Left hindlimb (tissue), 1 donor: ENCODE measurements at places on chromosomes 11 and 22.

DNA sequence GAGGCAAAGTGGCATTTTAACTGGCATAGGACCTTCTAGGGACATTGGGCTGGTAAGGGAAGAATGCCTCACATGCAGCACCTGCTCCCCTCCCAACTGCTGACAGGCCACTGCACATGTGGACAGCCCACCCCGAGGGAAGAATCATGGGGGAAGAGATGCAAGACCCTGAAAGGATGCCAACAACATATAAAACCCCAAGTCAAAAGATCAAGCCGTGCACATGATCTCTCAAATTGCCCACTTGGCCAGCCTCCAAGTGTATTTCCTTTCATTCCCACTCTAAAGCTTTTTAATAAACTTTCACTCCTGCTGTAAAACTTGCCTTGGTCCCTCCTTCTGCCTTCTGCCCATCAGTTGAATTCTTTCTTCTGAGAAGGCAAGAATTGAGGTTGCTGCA, 947.8 kb upstream of the CCDC90B start:
- DNase-seq = no peak

DNA sequence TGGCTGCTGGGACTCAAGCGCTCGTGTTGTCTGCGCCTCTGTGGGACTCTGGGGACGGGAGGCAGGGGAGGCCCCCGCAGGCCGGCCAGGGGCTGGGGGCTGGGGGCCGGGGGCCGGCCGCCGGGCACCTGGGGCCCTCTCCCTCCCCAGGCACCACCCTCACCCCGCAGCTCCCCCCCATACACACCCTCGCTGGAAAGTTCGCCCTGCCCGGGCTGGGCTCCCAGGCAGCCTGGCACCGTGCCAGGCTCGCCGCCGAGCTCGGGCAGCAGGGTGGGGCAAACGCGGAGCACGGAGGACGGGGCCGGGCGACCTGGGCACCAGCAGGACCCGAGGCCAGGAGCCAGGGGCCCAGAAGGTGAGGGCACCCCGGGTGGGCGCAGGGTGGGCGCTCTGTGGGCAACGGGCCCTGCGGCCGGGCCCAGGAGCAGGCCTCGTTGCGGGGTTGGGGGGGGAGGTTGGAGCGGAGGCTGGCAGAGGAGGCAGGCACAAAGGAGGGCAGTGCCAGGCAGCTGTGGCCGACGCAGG, 76.7 kb upstream of the WNT7B start:
- peak; percentile 79 for DNase-seq

GRCh38 chr22:41799486-41800347, 762 bp upstream of the CCDC134 start:
- peak; percentile 60 for DNase-seq

DNA sequence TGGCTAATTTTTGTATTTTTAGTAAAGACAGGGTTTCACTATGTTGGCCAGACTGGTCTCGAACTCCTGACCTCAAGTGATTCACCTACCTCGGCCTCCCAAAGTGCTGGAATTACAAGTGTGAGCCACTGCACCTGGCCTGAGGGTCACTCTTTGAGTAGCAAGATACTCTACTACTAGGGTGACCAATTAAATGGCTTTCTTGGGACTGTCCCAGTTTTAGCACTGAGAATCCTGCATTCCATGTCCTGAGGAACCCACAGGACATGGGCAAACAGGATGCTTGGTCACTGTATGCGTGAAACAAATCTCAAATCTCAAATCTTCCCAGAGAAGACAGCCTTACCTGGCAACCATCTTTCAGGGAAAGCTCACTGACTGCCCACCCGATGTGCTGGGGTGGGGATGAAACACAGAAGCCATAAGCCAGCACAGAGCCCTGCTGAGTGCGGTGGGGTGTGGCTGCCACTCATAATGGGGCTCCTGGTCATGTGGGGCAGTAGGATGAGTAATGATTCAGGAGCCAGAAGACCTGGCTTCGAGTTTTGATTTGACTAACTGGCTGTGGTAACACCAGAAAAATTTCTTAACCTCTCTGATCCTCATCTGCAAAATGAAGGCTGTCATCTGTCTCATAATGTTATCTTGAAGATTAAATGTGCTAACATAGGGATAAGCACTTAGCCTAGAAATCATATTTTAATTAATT, 11.5 kb downstream of the CLMP start:
- no peak for DNase-seq

DNA sequence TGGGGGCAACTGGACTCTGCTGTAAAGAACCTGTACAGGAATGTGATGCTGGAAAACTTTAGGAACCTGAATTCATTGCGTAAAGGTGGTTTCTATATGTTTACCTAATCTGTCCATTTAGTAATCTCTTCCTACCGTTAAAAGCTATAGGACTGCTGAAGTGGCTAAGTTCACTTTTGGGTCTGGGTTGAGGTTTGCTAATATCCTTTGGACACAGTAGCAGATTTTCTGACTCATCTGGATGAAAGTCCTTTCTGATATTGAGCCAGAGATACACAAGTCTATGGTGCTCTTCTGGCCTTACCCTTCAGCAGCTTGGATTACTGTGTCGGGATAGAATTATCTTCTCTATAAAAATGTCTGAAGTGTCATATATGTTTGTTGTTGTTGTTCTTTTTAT, 16.9 kb downstream of the ZNF215 start:
- no peak for DNase-seq

DNA sequence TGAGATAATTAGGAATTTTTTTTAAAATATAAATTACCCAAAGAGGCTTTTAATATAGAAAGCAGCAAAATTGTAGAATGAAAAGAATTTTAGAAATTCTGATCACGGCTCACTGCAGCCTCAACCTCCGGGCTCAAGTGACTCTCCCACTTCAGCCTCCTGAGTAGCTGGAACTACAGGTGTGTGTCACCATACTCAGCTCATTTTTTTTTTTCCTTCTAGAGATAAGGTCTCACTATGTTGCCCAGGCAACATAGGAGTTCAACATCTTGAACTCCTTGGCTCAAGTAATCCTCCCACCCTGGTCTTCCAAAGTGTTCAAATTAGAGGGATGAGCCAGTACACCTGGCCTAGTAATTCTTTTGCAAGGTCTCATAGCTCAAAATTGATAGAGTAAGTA, 76.7 kb downstream of the ATG16L2 start:
- no peak for DNase-seq

DNA sequence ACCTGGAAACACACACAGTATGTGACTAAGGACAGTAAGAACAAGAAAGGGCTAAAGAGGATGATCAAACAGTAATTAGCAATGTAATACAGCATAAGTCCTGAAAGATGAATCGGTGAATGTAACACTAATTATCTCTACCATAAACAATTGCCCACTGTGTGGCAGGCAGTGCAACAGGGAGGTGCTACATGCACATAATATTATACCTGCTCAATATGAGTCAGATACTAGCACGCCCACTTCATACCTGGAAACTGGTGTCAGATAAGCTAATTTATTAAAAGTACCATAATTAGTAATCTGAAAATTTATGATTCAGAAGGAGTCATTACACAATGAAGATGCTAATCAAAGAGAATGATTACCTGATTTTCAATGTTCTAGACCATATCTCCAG, 14.9 kb downstream of the CASP12 start:
- DNase-seq = no peak

- peak; percentile 67 for DNase-seq
Observed at GRCh38 chr11:65288706-65289536, 25.7 kb upstream of the CDC42EP2 start.

- DNase-seq = no peak
Observed at GRCh38 chr11:58914821-58915543, 24.3 kb upstream of the GLYATL1 start.

GRCh38 chr11:67410369-67410831, 5.1 kb upstream of the CARNS1 start:
- DNase-seq = no peak

DNA sequence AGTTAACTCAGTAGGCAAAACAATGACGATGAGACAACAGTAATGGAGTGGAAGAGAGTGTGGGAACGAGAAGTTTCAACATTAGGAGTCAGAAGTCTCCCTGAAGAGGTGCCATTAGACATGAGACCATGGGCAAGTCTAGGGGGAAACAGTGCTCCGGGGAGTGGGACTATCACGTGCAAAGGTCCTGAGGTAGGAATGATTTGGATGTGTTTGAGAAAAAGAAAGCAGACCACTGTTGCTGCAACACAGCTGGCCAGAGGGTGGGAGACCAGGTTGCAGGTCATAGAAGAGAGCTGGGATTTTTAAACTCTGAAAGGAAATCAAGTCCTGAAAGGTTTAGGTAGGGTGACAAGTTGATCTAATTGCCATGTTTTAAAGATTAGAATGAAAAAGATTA, 63.0 kb downstream of the NAV2 start:
- no peak for DNase-seq

GRCh38 chr22:50182176-50183081, 3.3 kb upstream of the TRABD start:
- DNase-seq = peak; percentile 34

GRCh38 chr11:68977781-68978625, 2.8 kb downstream of the MRGPRD start:
- no peak for DNase-seq

DNA sequence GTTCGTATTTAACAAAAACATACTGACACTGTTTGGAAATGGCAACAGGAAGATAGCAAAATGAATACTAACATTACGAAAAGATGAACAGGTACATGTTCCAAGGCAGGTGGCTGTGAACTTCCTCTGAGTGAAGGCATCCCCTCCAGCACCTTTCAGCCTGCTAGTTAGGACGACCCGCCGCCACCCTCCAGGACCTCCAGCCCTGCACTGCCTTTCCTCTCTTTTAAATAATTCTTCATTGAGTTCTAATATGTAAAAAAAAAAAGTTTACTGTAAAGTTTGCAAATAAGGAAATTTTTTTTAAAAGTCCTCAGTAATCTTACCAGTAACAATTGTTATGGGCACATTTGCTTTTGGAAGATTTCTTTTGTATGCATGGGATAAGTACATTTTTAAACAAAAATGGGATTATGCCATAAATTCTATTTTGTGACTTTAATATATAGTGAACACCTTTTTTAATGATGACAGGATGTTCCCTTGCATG, 6.0 kb downstream of the NEAT1 start:
- DNase-seq = peak; percentile 14

GRCh38 chr11:70493891-70494290, 95.6 kb downstream of the CTTN start:
- DNase-seq = peak; percentile 2

DNA sequence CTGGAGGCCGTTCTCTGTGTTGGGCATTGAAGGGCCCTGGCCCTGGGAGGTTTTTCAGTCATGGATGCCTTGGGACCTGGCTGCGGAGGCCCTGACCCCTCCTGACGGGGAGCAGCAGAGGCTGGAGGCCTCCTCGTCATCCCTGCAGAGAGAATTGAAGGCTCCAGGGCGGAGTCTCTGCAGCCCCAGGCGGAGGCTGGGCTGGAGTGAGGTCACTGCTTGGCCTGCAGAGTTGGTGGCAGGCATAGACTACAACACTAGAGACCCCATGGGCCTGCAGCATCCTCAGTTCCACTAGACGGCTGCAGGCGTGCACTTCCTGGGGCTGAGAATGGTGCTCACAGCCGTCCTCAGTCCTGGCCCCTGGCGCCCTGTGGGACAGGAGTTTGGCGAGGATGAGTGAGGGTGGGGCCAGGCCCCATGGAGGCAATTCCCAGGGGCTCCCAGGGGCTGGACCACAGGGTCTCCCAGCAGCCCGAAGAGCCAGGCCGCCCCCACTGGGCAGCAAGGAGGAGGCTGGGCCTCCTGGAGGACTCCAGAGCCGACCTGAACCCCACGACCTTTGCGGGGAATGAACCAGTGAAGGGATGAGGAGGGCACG, 1194.9 kb downstream of the BRD1 start:
- no peak for DNase-seq
